Stimulated activated CD4-positive, alpha-beta T cell treated with anti-CD3 and anti-CD28 coated beads, Interleukin-4, amount 100 ng/mL, for 1 hour (primary cell): ENCODE measurements at places on chromosomes 16 and 17.
A peak's percentile ranks its signal among the peaks of the same experiment; 100 is the strongest.

GRCh38 chr16:81734632-81735434 is 44.3 kb upstream of the PLCG2 start:
- no peak for DNase-seq

- no peak for DNase-seq
Measured at GRCh38 chr16:58284469-58284868, 10.4 kb downstream of the PRSS54 start.

- no peak for DNase-seq
Measured at GRCh38 chr17:3543453-3543852, 14.2 kb downstream of the TRPV3 start.

DNA sequence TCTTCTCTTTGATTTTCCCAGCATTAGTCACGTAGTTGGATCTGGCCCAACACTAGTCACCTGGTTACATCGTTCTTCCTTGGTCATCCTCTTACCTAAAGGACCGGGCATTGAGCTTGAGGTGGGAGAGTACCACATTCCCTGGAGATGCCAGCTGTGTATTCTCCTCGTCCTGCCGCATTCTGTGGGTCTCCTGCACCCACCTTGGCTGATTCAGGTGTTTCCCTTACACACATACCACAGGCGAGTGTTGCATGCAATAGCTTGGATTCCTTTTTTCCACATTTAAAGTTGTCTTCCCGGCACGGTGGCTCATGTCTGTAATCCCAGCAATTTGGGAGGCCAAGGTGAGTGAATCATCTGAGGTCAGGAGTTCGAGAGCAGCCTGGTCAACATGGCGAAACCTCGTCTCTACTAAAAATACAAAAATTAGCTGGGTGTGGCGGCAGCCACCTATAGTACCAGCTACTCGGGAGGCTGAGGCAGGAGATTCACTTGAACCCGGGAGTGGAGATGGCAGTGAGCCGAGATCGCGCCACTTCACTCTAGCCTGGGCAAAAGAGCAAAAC is 21.6 kb upstream of the CLEC18C start:
- DNase-seq, result no peak

GRCh38 chr17:1153795-1154546 is 25.8 kb downstream of the ABR start:
- DNase-seq, result no peak

DNA sequence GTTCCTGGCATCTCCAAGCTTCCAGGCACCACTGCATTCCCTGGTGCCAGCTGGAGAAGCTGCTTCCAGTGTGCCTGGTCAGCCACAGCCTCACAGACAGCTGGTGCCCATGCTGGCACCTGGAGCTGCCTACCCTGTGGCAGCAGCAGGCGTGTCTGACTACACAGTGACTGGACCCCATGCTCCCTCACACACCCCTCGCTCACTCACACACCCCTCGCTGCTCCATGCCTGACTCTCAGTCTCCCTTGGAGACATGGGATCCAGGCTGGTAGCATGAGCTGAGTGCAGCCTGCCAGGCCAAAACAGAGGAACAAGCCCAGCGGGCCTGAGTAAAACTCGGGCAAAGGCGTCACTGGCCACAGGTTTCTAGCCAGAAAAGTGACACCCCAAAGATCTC is 59.1 kb upstream of the SMIM36 start:
- DNase-seq, result no peak

GRCh38 chr17:721540-721937 is 6.9 kb upstream of the VPS53 start:
- DNase-seq, result no peak

DNA sequence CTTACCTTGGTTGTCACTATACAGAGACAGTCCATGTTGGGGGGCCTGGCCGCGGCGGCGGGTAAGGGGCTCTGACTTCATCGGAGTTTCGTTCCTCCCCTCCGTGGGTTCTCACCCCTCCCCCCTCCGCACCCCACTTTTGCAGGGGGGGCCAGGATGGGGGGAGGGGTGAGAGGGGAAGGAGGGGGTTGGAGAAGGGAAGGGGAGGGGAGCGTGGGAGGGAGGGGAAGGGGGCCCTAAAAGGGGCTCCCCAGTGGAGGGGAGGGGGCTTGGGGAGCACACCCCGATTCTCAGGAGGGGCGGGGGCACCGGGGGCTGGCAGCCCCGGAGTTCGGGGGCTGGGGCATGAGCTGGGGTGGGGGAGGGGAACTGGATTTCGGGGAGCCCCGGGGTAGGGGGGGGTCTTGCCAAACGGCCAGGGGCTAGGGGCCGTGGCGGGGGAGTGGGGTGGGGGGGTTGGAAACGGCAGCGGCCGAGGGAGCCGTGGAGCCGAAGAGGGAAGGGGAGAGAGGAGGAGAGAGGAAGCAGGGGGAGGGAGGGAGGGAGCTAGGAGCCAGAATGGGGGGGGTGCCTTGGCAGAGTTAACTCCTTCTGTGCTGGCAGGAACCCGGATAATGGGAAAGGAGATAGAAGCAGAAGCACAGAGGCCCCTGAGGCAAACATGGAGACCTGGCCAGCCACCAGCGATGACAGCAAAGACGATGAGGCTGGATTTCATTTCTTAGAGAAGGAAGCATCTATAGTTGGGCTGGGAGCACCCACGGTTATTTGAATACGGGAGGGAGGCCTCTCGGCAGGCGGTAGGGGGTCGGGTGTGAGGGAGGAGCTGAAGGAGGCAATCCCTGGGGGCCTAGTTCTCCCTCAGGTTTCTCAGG is 2.3 kb downstream of the DLG4 start:
- DNase-seq, result no peak

DNA sequence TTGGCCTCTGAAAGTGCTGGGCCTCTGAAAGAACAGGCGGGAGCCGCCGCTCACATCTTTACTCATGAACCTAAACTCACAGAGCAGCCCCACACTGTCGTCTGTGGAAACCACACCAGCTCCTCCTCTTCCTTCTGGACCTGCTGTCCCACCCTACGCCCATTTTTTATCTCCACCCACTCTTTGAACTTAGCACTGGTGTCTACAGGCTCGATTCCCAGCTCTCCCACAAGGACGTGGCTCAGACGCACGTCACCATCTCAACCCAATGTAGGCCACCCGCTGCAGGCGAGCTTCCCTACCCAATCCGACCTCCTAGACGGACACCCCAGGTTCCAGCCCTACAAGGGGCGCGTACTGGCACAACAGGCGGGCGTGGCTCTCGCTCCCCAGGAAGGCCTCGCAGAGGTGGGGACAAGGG is 62.2 kb downstream of the NXN start:
- no peak for DNase-seq

- no peak for DNase-seq
Measured at GRCh38 chr17:41446806-41447205, 6.0 kb upstream of the KRT38 start.

- DNase-seq, result no peak
Measured at GRCh38 chr17:57517273-57517631, 227.8 kb downstream of the CCDC182 start.

DNA sequence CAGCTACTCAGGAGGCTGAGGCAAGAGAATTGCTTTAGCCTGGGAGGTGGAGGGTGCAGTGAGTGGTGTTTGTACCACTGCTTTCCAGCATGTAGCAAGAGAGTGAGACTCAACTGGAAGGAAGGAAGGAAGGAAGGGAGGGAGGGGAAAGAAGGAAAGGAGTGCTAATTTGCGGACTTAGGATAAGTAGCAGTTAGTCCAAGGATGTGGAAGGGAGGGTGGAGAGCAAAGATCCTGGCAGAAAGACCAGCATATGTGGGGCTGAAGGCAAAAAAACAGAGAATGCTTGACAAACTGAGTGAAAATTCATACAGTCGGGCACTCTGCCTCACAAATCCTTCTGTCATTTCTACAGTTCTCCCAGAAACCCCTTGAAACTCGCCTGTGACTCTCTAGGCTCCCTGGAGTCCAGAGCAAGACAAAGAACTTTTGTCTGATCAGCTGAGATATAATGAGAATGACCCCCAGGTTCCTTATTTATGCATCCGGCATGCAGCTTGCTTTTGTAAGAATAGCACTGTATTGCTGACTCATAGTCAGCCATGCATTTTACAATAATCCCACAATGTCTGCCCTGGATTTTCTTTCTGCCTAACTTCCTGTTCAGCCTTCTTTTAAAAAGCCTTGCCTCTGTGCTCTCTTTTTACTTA is 31.5 kb downstream of the CDK5RAP3 start:
- no peak for DNase-seq

GRCh38 chr16:87047221-87048037 is 269.8 kb downstream of the C16orf95 start:
- no peak for DNase-seq

DNA sequence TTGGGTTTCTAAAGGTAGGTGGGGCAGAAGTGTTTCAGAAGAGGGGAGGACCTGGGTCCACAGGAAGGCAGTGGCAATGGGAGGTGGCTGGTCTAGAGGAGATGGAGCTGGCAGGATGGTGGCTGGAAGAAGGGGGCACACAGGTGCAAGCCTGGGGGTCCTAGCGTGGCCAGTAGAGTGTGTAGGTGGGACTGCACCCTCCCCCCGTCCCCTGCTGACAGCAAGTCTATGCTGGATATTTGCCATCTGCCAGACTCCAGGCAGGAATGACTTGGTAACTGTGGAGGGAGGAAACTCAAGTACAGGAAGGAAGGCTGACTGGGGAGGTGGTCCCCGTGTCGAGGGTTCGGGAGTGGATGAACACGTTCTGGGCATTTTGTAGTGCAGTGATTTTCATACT is 8.6 kb downstream of the MED9 start:
- DNase-seq, result no peak

- DNase-seq, result no peak
Measured at GRCh38 chr17:16878084-16878483, 93.8 kb downstream of the TNFRSF13B start.

DNA sequence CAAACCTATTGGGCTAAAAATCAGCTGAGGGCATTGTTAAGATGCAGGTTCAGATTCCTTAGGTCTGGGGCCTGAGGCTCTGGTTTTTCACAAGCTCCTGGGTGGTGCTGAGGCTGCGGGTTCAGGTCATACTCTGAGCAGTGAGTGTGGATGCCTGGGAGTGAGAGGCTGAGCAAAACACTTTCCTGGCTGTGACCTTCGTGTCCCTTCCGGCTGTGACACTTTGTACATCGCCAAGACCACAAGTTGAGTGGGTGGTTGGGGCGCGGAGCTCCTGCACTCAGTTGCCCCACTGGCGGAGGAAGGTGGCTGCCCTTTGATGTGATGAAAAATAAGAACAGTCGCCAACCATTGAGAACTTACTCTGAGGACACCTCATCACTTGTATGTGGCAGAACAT is 24.8 kb downstream of the CCR7 start:
- peak; percentile 48 for DNase-seq

DNA sequence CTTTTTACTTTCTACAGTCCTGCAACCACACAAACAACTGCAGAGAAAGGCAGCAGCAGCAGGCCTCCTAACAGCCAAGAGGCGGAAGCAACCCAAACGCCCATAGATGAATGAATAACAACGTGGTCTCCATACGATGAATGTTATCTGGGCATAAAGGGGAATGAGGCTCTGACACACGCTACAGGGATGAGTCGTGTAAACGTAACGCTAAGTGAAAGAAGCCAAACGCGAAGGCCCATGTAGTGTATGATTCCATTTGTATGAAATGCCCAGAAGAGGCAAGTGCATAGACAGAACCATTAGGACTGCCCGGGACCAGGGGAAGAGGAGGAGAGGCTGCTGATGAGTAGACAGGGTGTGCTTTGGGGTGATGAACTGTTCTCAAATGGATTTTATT is 94.8 kb upstream of the DNAH17 start:
- DNase-seq, result no peak

DNA sequence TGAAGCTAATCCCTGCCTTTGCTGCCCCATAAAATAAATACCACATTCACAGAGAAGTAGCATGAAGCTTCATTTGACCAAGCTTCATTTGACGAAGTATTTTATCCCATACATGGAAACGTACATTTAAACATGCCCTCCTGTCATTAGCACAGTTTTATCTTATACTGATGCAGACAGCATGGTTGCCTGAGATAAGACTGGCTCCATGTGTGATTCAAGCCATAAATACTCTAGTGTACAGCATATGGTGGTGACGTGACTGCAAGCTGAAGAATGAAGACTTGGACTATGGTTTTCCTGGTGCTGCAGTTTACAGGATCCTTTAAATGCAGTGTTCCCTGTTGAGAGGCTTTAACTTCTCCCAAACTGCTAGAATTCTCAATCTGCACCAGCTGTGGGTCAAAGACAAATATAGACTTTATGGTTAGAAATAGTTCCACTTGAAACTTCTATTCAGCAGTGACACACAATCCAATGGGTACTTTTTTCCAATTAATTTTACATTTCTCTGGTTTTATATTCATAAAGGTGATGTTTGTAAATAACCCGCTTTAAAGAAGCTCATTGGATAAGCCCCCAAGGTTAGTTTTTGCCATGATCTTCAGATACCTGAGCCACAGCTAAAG is 64.9 kb downstream of the CYB561 start:
- no peak for DNase-seq

GRCh38 chr16:89257281-89257731 is 39.8 kb downstream of the ZNF778 start:
- no peak for DNase-seq

GRCh38 chr17:31496601-31497000 is 105.1 kb downstream of the RAB11FIP4 start:
- DNase-seq, result no peak

DNA sequence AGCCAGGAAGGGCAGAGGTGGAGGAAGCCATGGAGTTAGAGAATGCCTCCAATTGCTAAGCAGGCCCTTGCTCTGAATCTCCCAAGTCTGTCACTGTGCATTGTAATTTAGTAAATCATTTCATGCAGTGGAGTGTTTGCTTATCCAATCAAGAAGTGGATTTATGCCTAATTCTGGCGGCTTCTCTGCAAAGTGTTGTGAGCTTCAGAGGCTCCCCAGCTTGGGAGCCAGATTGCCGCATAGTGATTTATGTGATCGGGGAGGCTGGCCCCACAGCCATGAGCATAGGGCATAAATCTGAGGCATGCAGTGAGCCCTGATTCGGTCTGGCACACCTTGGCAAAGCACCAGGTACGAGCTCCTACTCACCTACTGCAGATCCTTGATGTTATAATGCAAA is 520.8 kb downstream of the HS3ST4 start:
- DNase-seq, result no peak

DNA sequence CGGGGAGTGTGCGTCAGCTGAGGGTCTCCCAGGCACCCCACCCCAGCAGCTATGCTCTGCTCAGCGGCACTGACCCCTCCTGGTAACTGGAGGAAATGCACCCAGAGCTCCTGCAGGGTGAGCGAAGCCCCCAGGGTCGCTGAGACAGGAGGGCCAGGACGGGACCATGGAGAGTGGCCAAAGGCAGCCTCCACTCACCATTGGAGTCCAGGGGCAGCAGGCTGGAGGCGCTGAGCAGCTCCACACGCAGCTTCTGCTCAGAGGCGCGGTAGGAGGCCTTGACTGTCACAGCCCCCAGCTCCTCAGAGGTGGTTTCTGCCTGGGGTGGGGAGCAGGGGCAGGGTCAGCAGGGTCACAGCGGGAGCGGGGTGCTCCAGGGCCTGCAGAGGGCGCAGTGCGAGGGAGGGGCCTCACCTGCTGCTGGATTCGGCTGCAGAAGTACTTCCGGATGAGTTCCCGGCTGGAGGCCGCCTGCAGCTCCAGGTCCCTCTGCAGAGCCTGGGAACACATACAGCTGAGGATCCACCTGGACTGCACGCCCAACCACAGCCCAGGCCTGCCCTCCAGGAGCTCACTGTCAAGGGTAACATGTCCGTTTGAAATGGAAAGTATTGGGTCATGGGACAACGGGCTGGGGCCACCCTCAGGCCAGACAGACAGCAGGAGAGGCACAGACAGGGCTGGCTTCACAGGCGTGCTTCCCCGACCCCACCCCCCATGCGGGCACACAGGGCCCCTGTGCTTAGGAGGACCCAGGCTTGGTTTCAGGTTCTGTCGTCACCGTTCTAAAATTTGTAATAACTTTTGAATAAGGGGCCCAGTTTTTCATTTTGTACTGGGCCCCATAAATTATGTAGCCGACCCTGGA is 13.8 kb downstream of the UNC13D start:
- peak; percentile 52 for DNase-seq
